ENCODE measurements at places on chromosomes 1 and 21.
A peak's percentile ranks its signal among the peaks of the same experiment; 100 is the strongest.

DNA sequence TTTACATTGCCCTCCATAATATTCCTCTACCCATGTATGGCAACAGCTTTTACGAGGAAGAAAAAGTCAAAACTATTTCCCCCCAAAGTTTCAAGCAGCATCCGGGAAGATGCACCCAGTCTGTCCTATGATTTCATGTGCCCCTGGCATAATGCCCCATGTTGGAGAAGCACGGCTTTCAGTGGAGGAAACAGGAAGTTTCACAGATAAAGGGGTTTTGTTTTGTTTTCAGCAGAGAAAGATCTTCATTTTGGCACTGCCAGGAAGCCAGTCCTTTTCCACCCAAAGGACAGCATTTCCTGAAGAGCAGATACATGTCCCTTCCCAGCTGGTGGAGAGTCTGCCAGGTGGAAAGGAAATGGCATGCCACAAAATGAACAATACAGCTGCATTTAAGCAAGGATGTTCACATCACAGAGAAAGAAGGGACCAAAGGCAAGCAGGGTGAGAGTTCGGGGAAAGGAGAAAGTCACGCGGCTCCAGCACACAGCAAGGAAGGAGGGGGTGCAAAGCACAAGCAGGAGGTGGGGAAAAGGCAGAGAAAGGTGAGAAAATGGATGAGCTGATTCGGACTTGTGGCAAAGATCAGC, 95.3 kb upstream of the HIVEP3 start:
- no peak for DNase-seq

DNA sequence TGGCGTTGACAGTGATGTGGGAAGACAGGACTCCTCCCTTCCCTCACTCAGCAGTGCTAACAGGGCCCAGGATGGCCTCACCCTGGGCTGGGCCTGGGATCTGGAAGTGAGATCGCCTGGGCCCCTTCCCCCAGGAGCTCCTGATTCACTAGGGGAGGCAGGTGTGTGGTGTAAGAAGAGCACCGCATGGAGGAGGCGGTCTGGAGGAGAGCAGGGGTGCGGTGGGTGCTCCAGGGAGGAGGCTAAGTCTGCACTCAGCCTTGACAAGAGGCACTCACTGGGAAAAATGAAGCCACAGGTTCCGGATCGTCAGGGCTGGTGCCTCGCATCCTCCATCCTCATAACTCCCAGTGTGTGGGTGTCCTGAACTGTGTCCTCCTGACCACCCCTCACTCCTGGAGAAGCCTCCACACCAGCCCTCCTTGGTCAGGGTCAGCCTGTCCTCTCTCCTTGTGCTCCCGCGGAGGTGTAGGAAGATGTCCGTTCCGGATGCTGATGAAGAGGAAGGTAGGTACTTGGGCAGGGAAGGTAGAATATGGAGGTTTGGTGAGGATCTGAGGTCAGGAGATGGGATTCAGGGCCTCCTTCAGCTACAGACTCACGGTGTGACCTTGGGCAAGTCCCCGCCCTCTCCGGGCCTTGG, 142.1 kb upstream of the WNT4 start:
- no peak for DNase-seq

GRCh38 chr1:235697508-235697907, 47.9 kb upstream of the GNG4 start:
- no peak for DNase-seq

DNA sequence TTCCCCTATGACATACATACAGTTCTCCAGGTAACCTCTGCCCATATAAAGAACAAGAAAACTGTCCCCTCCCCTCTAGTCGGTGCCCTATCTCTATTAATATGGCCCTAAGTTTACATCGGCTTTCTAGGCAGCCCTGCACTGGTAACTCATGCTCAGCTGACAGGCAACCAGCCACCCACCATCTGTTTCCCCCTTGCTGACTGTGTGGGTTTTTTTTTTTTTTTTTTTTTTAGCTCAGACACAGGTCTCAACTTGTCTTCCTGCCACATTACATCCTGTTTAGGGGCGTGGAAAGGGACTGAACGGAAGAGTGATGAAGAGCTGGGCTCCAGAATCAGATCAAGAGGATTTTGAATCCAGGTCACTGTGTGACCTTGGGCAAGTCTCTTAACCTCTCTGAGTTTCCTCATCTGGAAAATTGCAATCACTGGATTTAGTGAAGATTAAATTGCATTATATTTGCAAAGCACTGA, 14.0 kb downstream of the LAPTM5 start:
- peak; percentile 42 for DNase-seq

DNA sequence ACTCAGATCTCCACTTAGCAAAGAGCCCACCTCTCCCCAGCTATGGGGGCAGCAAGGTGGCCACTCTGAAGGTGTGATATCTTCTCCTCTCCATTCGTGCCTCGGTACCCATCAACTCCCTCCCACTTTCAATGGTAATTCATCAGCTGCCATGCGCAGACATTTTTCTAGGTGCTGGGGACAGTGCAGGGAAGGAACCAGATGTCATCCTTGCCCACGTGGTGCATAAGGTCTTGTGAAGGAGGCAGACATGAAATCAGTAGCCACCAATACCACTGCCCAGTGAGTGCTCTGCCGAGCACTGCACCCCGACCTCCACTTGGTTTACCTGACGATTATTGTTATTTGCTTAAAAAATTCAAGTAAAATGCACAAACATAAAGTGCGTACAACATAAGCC, 76.3 kb upstream of the CSF3R start:
- no peak for DNase-seq

DNA sequence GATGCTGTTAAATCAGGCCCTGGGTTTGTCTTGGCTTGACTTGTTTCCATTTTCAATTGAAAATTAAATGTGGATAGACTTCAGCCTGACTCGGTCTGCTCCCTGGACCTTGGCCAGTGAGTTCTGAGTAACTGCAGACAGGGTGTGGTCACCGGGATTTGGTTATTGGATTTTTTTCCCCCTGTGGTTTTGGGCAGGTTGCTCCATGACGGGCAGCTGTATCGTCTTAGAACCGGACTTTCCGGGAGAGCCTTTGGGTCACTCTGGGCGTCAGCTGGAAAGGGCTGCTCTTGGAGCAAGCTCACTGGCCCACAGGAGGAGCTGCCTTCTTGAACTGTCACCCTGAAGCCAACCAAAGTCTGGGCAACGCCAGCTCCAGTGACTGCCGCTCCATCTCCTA, 75.0 kb downstream of the CLIC6 start:
- no peak for DNase-seq

DNA sequence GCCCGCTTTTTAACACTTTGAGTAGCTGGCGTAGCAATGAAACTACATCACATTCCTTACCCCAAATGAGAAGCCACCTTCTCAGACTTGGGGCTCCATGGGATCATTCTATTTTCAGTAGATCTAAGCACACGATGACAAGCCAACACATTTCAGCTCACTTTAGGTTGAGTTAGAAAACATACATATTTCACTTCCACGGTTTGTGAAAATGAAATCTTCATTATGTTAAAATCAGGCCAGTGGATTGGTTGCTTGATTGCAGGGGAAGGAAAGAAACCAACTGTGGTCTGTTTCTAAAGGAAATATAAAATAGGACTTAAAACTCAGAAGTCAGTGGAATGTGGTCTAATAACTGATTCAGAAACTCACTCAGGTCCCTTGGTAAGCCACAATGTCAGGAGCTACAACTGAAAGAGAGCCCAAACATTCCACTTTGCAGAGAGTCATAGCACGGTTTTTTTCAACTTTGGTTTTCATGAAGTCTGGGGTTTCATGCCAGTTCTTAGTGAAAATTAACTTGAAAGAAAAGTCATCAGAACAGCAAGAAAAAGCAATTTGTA, 82.3 kb upstream of the TIAM1 start:
- DNase-seq: no peak

DNA sequence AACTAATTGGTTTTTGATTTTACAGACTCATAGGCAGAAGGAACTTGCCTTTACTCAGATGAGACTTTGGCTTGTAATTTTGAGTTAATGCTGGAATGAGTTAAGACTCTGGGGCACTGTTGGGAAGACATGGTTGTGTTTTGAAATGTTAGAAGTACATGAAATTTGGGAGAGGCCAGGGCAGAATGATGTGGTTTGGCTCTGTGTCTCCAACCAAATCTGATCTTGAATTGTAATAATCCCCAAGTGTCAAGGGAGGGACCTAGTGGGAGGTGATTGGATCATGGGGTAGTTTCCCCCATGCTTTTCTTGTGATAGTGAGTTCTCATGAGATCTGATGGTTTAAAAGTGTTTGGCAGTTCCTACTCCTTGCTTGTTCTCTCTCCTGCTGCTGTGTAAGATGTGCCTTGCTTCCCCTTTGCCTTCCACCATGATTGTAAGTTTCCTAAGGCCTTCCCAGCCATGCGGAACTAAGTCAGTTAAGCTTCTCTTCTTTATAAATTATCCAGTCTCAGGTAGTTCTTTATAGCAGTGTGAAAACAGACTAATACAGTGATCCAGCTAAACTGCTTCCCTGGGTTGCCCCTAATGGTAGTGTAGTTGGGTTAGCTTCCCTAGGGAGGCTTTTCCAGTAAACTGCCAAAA, 10.2 kb downstream of the CPT2 start:
- DNase-seq: no peak

GRCh38 chr1:10529091-10529490, 54.3 kb downstream of the PEX14 start:
- no peak for DNase-seq

DNA sequence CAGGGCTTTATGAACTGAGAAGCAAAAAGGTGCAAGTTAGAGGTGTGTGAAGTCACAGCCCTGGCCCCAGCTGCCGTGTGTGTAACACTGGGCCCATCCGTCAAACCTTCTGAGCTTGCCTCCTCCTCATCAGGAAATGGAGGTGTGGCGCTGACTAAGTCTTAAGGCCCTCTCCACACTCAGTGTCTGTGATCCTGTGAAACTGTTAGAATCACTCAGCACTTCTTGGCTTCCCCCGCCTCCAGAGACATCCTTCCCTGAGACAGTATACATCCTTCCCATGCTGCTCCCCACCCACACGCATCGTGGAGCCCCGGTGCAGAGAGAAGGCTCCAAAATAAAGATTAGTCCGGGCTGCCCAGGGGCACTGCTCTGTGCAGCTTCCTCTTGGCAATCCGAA, 33.3 kb downstream of the LRP8 start:
- DNase-seq: peak; percentile 29

- DNase-seq: no peak
Measured at GRCh38 chr1:216071262-216071661, 352.0 kb downstream of the USH2A start.

- no peak for DNase-seq
Measured at GRCh38 chr1:201455098-201455497, 13.9 kb downstream of the PHLDA3 start.

- no peak for DNase-seq
Measured at GRCh38 chr1:94624203-94624602, 82.6 kb upstream of the F3 start.

DNA sequence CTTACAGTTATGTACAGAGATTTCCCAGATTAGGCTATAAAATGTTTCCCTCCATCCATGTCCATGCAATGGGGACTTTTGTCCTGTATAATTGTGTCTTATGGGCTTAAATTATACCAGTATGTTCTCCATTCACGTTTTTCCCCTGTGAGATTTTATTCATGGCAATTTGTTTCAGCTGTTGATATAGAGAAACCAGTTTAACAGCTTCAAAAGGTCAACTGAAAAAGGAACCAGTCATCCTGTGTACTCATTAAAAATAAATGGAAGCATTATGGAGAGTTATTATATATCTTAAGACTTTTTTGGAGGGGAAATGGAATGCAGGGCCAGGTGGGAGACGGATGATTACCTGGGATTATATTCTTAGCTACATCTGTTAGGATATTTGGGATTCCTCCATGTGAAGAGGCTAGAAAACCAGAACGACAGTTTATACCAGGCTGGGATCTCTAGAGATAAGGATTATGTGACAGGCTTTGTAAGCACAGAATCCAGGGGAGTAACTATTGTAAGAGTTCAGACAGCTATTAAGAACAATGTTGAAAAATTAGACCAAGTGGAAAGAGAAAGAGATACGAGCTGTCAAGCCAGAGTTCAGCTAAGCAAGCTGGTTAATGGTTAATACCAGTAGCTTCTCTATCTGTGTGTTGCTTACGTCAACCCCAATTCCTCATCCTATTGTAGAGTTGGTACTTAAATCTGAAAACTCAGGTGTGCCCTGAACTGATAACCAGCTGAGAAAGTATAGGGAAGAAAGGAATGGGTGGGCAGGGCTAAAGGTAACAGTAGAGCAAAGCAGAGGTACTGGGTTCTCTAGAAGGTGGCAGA, 12.4 kb upstream of the ZNF697 start:
- DNase-seq: no peak

GRCh38 chr1:162131400-162132321, 62.2 kb downstream of the NOS1AP start:
- no peak for DNase-seq

GRCh38 chr1:68495532-68495931, 1.4 kb downstream of the DEPDC1 start:
- no peak for DNase-seq

DNA sequence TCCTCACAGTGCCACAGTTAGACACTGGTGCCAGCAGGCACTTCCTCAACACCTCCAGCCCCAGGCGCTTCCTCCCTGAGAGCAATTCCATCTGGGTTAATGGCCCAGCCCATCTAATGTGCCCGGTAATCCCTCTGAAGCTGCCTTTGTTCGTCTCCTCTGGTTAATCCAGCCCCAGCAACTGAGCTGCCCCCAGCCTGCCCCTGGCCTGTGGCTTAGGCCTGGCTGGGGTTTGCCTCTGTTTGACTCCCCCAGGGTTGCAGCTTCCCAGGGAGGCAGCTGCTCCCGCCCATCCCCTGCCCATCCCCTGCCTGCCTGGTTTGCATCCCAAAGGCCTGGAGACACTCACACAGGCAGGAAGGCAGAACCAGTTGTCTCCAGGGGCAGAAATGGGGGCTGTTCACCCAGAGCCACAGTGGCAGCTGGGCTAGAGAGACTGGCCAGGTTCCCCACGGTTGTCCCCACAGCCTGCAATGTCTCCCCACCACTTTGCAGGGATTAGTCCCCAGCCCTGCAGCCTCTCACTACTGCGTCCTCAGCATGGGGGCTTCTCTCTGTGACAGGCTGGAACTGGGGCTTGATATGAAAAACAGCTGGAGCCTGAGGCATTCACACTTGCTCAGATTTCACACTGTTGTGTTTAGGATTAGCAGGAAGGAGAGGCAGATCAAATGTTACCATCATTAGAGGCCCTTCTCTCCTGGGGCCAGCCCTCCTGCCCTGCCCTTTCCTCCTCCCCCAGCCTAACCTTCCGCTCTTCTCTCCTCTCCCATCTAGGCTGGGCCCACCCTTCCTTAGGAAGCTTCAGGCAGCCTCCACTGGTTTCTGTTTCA, 120.2 kb downstream of the TLR5 start:
- DNase-seq: no peak

- no peak for DNase-seq
Measured at GRCh38 chr1:51867479-51868232, 10.9 kb downstream of the NRDC start.

GRCh38 chr1:222617367-222617951, 438 bp upstream of the MIA3 start:
- peak; percentile 79 for DNase-seq

DNA sequence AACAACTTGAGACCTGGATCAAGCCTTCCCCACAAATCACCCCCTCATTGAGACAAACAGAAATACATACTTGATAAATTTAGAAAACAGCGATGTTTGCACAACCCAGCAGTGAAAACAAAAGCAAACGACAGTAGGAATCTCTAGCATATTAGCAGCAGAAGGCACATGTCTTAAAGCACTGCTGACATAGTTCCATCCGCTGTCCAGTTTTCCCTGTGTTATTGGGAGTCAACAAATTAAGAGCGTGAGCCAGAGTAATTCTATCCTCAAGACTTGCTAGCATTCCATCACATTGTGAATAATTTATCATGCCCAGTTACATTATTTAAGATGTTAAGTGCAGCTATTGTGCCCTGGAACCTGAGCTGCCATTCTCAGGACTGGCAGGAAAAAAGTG, 55.3 kb downstream of the IGSF5 start:
- DNase-seq: no peak

- DNase-seq: no peak
Measured at GRCh38 chr1:92478393-92478792, 8.3 kb downstream of the GFI1 start.

GRCh38 chr1:63277195-63278192, 44.9 kb upstream of the FOXD3 start:
- no peak for DNase-seq

All from stimulated activated CD4-positive, alpha-beta T cell treated with anti-CD3 and anti-CD28 coated beads, TNF-alpha, amount 100 ng/mL, for 4 hours (primary cell).